ENCODE measurements at places on chromosomes 3 and 15.
A peak's percentile ranks its signal among the peaks of the same experiment; 100 is the strongest.

- no peak for DNase-seq
Measured at GRCh38 chr3:42229266-42229941, 36.6 kb downstream of the CCK start.

DNA sequence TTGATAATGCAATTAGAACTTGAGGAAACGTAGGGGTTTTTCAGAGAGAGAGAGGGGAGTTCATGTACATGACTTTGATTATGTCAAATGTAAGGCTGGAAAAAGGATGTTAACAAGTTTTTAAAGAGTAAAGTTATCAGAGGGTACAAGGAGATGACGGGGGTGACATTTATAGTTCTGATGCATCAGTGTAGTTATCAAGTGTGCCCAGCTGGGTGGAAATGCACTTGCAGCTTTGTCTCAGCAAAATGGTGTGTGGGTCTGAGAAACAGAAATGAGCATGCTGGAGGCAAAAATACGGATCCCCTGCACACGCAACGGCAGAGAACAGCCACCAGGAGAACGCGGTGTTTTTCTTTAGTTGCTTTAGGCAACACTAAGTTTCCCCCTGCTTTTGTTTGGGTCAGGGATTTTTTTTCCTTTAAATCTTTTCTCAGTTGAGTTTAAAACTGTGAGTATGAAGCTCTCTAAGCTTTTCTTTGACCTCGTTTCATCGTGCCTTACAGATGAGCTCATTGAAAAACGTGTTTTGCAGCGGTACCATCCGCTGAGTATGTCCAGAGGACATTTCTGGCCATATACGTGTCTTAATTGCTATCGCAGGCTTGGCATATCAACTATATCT lies 205.4 kb downstream of the PDZRN3 start:
- DNase-seq = no peak

- peak; percentile 84 for DNase-seq
Measured at GRCh38 chr15:36658898-36659639, 79.6 kb downstream of the CDIN1 start.

- no peak for DNase-seq
Measured at GRCh38 chr3:55014906-55015305, 87.0 kb upstream of the LRTM1 start.

Measured in NCI-H2081 treated with DMSO at 0.1 percent for 48 hours (cell line).